ENCODE measurements at places on chromosomes 16 and 17.

DNA sequence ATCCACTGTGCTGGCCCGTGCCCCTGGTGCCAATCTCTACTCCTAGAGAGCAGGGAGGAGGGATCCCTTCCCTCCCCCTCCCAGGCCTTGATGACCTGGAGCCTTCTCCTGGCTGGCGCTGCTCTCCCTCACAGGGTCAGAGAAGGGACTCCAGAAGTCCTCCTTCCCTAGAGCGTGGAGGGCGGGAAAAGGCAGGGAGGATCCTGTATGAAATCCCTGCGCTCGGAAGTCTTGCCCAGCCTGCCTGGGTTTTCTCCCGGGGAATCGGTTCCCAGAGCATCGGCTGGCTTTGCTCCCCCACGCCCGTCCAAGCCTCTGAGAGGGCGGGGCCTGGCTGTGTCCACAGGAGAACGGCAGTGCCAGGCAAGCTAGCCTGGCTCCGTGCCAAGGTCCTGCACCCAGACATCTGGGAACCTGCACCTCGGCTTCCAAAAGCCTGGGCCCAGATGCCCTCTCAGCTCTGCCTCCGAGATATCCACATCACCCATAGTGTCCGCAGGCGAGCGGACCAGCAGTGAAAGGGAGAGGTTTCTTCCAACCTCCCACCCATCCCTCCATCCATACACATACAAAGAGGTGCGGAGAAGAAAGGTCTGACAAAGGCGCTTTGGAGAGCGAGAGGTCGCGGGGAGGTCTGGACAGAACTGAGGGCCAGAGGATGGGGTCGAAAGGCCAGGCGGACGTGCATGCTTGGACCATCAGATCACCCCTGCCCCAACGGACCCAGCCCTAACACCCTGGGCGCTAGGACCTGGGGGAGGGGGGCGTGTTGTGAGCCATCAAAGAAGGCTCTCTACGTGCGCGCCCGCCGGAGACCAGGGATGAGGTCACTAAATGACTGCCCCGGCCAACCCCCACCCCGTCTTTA is 1.1 kb downstream of the MPP2 start:
- peak; percentile 22 for DNase-seq

DNA sequence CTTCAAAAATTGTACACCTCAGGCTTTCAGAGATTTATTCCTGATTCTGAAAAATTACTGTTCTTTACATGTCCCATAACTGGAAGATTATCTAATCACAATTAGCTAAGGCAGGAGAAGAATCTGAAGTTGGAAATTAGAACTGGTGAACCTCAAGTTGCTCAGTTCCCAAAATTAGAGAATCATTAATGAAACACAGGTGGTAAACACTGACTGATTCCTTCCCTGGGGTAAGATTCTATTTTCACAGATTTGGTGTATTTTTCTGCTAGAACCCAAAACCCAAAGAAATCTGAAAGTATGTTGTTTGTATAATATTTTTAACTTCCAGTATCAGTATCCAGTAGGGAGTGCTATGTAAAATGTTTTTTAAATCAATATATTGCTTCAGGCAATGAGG is 25.7 kb downstream of the PHKB start:
- no peak for DNase-seq

DNA sequence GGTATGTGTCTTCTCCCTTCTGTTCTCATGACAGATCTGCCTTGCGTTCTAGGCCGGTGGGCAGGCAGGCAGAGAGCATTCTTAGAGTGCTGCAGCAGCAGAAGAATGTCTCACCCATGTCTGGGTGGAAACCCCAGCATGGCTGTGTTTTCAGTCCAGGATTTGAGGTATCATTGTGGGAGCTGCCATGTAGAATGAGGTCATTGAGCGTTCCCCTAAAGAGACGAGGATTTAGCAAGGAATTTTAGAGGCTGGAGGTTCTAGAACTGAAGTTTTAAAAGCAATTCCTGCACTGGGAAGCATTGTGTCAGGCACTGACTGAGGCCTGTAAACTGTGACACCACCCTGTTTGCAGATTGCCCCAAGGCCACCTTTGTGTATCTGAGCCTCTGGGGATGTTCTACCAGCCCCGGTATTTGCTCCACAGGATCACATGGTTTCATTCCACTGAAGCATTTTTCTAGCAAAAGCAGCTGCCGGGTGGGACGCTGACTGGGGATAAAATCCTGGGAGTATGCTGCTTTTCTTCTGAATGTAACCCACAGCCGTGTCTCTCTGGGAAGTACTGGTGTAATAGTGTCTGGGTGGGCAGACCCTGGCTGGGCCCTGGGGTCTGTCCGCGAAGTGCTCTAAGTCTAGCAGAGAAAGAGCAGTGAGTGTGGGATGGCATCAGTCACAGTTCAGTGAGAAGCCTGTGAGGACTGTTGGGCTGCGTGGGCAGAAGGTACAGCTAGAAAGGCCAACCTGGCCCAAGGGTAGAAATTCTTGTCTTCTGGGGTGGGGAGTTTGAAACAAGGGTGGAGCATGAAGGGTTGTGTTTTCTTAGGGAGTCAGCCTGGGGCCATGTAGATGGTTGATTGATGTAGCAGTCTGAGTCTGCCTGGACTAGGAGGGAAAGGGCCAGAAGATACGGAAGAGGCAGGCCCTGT is 30.2 kb downstream of the PLCD3 start:
- no peak for DNase-seq

DNA sequence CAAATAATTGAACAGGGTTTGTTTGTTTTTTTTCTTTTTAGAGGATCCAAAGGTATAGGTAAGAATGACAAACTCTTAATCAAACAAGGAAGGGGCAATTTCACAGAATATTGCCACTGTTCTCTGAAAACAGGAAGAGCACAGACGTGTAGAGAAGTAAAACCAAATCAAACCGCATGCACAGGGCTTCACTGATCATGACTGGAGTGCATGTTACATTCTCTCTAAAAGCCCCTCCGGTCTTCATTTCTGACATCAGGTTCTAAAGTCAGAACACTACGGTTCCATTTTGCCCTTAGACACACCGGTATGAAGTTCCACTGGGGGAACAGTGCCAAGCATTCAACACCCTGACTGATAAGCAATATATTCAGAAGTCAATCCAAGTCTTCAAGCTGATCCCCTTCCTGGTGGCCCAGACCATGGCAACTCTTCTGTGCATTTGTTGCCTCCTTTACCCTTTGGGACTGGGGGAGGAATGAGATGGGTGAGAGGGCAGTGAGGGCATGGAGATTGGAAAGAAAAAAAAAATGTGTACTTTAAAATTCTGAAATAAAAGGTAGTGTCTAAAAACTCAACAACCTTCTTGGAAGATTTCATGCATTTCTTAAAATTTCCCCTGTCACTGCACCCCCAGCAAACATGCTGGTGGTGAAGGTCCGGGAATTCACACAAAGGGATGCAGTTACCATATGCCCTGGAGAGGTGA is 1.4 kb downstream of the MMD start:
- DNase-seq = no peak

- no peak for DNase-seq
These were observed 40.7 kb downstream of the RGS9 start for GRCh38 chr17:65177901-65178300.

DNA sequence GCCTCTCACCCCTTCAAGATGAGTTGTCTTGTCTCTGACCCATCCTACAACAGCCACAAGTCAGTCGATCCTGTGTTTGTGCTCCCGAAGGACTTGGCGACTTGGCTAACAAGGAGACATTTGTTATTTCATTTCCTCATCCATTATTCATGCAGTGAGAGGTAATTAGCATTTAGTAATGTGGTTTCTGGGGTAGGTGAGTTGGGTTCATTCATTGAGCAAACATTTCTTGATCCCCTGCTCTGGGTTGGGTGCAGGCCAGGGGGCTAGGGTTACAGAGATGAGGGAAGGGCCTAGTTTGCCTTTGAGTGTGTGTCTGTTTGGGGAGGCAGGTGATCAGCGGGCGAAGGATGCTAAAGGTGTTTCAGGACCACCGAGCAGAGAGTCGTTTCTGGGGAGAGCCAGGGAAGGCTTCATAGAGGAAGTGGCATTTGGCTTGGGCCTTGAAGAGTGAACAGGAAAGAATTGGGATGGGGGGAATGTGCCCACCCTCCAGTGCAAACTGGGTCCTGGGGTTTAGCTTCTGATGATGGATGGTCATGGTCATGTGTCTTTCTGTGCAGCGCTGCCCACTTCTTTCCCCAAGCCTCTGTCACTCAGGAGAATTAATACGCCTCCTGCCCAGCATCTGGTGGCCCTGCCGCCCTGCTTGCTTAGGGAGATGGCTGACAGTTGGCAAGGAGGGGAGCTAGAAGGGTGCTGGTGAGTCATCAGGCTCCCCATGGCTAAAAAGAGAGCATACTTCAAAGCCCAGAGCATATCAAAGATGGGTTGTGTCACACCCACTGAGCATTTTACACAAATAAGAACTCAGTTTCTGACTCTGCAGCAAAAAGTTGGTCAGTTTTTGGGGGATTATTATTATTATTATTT is 38.5 kb downstream of the MSI2 start:
- peak; percentile 65 for DNase-seq

DNA sequence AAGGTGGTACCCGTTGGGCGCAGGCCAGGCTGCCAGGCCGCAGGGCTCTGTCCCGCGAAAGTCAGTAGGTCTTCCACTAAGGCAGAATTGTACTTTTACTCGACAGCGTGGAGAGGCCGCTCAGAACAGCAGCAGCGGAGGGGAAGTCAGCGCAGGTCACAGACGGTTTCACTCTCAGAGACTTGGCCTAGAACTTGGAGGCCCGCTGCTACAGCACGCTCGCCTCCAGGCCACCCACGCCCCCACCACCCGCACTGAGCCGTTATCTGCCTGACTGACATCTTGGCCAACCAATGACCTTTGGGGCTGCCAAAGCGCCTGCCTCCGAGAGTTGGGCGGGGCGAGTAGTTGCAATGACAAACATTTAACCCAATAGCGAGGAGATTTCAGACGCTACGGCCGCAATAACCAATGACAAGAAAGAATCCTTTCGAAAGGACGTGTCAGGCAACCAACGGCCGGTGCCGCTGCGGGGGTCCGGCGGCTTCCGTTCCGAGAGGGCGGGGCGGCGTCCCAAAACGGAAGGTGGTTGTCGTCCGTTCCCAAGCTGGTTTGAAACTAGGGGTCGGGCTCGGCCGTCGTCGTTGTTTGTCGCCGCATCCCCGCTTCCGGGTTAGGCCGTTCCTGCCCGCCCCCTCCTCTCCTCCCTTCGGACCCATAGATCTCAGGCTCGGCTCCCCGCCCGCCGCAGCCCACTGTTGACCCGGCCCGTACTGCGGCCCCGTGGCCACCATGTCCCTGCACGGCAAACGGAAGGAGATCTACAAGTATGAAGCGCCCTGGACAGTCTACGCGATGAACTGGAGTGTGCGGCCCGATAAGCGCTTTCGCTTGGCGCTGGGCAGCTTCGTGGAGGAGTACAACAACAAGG is at the start of gene DCAF7:
DCAF7 (plus strand) TSS at position 532 of the 871 bp plus-strand sequence; CDS start at position 733, 201 bp downstream.
- peak; percentile 98 for DNase-seq

DNA sequence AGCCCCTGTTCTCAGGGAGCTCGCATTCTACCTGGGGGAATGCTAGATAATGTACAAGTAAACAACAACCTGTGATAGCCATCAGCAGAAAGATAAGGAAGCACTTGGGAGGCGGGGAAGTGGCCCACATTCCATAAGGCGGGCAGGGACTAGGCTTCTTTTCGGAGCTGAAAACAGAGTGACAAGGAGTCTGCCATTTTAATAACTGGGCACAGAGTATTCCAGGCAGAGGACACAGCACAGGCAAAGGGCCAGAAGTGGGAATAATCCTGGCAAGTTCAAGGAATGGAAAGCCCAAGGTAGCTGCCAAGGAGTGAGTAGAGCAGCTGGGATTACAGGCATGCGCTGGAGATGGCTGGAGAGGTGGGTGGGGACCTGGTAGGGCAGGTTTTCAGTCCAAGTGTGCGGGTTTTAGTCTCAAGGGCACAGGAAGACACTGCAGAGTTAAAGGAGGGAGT is 24.3 kb downstream of the USP43 start:
- no peak for DNase-seq

GRCh38 chr16:84283314-84284153 is 11.1 kb upstream of the WFDC1 start:
- DNase-seq = no peak

GRCh38 chr17:48615047-48615962 is at the start of gene HOXB8:
HOXB8 (minus strand) TSS chr17:48615292; CDS start chr17:48614704, 588 bp downstream.
- DNase-seq = no peak

DNA sequence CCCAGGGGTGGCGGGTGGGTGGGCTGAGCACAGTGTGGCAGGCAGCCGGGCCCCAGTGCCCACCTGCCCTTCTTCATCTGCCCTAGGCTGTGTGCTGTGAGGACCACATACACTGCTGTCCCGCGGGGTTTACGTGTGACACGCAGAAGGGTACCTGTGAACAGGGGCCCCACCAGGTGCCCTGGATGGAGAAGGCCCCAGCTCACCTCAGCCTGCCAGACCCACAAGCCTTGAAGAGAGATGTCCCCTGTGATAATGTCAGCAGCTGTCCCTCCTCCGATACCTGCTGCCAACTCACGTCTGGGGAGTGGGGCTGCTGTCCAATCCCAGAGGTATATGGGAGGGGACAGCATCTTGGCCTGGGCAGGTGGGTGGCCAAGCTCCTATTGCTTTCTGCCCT is 6.4 kb downstream of the GRN start:
- DNase-seq = no peak

DNA sequence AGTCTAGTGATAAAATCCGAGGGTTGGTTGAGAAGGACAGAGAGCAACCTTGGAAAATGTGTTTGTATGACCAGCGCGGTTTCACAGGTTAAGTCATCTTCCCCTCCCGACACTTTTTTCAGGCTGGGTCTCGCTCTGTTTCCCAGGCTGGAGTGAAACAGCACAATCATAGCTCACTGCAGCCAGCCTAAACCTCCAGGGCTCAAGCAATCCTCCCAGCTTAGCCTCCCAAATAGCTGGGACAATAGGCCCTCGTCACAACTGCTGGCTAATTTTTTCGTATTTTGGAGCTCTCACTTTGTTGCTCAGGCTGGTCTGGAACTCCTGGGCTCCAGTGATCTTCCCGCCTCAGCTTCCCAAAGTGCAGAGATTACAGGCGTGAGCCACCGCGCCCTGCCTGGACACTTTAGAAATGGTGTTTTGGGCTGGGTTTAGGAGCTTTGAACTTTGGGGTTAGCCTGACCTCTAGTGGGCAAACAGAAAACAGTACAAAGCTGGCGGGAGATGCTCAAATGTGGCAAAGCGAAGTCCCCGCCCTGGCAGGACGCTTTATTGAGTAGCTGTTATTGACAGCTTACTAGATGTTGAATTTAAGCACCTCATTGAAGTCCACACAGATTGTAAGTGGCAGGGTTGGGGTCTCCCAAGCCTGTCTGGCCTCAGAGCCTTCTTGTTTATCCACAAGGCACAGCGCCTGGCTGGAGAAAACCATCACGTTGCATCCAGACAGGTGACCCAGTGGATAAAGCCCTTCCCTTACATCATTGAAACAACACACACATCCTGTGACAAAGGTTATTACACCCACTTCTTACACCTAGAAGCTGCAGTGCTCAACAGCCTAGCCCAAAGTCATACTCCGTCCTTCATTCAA is 34.7 kb upstream of the RBBP6 start:
- DNase-seq = peak; percentile 34

DNA sequence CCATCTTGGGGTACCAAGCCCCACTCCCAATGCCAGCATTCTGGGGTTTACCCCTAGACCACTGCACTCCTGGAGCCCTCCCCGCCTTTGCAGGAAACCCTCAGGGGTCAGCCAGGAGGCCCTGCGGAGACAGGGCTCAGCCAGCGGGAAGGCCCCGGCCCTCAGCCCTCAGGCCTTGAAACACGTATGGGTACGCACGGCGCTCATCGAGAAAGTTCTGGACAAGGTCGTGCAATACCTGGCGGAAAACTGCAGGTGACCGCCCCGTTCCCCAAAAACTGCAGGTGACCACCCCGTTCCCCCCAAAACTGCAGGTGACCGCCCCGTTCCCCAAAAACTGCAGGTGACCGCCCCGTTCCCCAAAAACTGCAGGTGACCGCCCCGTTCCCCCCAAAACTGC is 24.7 kb downstream of the SGSM2 start:
- DNase-seq = no peak

- no peak for DNase-seq
These were observed 219.8 kb downstream of the STX8 start for GRCh38 chr17:9355846-9356245.

- no peak for DNase-seq
These were observed 4.9 kb downstream of the MYADML2 start for GRCh38 chr17:81942167-81942553.

All from NCI-H1105 (cell line).